HTR-8/SVneo (cell line): ENCODE measurements at places on chromosomes 4 and X.

DNA sequence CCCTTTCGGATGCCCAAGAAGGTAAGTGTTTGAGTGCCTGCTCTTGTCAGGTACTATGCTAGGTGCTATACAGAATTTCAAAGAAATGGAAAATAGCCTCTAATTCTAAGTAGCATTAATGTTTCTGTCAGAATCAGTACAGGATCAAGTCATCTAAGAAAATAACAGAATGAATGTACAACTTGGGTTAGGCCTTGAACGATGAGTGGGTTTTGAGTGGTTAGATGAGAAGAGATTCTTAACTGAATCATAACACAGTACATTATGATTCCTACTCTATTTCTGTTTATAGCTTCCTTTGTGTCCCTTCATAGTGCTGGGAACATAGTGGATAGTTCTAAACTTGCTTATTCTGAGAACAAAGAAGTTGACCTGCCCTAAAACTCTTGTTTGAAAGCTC lies 253.9 kb downstream of the GLUD2 start:
- no peak for DNase-seq

DNA sequence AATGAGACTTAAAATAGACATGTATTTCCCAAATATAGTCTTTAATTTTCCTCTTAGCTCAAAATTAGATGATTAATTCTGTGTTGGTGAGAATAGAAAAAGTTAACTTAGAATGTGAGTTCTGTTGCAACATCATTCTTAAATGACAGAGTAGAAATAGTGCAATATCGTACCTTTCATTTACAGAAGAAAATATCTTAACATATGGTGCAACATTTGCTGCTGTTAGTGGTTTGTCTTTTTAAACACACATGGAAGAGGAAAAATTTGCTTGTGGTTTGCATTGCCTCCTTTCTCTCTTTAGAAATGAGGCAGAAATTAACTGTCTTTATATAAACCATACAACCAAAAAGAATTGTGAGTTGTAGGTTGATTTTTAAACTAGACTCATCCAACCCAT lies 39.3 kb upstream of the FHDC1 start:
- DNase-seq = no peak

DNA sequence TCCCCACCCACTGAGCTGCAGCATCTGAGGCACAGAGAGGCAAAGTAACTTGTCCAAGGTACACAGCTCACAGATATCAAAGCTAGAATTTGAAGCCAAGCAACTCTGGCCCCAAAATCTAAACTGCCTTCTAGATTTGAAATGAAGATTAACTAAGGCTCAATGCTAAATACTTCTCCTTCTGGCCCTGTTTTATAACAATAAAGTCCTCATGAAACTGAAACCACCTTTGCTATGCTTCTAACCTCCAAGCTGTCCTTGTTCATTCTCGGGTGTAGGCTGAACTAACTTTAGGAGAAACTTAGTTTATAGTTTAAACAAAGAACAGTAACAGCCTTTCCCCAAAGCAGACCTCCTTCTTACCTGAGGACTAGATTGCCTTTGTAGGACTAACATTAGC lies 93.6 kb downstream of the DCTD start:
- no peak for DNase-seq

DNA sequence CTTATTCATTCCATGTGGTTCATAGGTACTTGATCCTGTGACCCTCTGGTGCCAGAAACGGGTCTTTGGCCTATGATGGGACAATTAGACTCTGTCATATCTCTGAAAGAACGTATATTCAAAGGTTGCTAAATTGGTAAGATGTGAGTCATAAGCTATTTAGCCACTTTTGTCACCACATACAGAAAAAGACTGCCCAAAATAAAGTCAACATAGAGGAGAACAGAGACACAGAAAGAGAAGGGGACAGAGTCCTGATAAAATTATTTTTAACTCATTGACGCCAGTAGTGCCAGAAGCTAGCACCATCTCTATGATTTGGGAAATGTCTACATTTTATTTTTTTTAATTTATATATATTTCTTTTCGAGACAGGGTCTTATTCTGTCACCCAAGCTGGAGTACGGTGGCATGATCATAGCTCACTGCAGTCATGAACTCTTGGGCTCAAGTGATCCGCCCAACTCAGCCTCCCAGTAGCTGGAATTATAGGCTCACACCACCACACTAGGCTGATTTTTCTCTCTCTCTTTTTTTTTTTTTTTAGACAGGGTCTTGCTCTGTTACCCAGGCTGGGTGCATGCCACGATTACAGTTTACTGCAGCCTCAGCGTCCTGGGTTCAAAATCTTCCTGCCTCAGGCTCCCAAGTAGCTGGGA lies 92.1 kb upstream of the COX18 start:
- no peak for DNase-seq

- no peak for DNase-seq
These were observed 40.1 kb downstream of the WWC2 start for GRCh38 chr4:183139058-183139750.

GRCh38 chr4:132240081-132240480 lies 909.0 kb upstream of the PCDH10 start:
- no peak for DNase-seq

GRCh38 chr4:146790515-146790914 lies 151.8 kb downstream of the POU4F2 start:
- DNase-seq = no peak

DNA sequence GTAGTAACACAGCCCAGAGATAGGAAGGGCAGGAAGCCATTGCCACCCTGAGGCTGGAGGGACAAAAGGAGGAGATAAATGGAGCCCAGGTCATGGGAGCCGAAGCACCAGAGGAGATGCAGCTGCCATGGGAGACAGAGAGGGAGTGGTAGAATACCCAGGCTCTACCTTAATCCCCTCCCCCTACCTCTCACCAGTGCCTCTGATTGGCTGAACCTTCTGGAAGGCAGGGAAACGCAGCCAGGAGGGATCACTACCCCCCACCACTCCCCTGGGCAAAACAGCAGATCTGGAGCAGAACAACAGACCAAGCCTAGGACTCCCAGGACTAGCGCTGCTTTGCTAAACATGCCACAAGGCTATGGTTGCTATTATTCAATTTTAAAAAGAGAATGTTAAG lies 114.2 kb downstream of the ZNF827 start:
- no peak for DNase-seq

DNA sequence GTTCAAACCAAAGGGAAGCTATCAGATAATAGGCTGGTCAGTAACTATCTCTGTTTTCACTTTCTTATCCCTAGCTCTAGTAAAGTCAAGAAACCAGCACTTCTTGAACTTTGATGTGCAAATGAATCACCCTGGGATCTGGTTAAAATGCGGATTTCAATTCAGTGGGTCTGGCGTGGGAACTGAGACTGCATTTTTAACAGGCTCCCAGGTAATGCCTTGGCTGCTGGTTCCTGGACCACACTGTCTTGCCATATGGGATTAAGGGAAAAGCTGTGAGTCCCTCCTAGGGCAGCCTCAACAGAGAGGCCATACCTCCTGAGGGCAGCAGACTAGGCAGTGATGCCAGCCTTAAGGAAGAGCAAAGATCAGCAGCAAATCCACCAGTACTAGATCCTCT lies 1.7 kb downstream of the RNF175 start:
- no peak for DNase-seq

GRCh38 chr4:169184236-169184635 lies 86.5 kb downstream of the SH3RF1 start:
- DNase-seq = no peak

- no peak for DNase-seq
These were observed 448.9 kb upstream of the AMOT start for GRCh38 chrX:113289503-113289902.

GRCh38 chrX:136143711-136144110 lies 3.6 kb upstream of the FHL1 start:
- DNase-seq = no peak

GRCh38 chr4:83255584-83255983 lies 29.0 kb downstream of the COQ2 start:
- DNase-seq = peak; percentile 63

DNA sequence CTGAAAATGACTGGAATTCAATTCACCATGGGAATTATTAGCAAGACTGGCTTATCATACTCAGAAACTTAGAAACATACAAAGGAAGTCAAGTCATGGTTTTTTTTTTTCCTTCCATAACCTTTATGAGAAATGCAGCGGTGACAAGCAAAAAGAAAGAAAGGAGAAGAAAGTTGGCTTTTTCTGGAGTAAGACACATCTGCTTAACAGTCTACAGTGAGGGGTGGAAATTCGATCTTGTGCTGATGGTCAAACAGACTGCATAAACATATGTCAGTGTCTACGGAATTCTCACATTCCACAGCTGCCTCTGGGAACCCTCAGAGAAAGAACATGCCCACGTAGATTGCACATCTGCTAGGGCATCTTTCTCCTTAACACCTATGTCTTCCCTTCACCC lies 54.6 kb downstream of the PROM1 start:
- DNase-seq = peak; percentile 25

DNA sequence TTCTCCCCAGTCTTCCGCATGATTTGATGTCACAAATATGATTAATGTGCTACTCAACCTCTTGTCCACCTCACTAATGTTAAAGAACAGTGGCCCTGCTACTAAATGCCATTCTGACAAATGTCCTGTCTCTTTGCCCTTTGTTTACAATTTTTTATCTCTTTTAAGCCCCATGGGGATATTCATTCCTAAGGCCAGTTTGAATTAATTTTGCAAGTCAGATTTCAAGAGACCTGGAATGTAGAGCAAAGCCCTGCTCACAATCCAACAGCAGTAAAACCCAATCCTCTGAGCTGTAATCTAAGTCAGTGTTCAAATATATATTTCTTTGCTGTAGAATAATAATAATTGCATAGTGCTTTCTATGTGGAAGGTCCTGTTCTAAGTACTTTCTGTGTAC lies 81.2 kb downstream of the LDB2 start:
- DNase-seq = no peak

DNA sequence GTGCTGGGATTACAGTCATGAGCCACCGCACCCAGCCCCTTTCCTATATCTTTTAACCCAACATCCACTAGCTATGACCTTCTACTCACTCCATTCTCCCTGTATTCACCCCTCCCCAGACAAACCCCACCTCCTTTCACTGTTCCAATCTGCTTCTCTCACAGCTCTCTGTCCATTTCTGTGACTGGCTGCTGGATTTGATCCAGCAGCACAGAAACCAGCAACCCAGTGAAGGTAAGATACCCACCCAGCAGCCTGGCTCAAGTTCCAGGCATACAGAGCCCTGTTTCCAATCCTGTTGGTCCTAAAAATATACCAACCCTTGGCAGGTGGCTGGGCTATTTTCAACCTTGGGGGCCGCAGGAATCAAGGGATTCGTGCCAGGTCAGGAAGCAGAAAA lies 56.9 kb upstream of the SMIM10 start:
- DNase-seq = no peak

GRCh38 chrX:129452523-129452922 lies 70.8 kb downstream of the SMARCA1 start:
- no peak for DNase-seq

GRCh38 chr4:166308647-166309046 lies 435.6 kb downstream of the TLL1 start:
- no peak for DNase-seq

DNA sequence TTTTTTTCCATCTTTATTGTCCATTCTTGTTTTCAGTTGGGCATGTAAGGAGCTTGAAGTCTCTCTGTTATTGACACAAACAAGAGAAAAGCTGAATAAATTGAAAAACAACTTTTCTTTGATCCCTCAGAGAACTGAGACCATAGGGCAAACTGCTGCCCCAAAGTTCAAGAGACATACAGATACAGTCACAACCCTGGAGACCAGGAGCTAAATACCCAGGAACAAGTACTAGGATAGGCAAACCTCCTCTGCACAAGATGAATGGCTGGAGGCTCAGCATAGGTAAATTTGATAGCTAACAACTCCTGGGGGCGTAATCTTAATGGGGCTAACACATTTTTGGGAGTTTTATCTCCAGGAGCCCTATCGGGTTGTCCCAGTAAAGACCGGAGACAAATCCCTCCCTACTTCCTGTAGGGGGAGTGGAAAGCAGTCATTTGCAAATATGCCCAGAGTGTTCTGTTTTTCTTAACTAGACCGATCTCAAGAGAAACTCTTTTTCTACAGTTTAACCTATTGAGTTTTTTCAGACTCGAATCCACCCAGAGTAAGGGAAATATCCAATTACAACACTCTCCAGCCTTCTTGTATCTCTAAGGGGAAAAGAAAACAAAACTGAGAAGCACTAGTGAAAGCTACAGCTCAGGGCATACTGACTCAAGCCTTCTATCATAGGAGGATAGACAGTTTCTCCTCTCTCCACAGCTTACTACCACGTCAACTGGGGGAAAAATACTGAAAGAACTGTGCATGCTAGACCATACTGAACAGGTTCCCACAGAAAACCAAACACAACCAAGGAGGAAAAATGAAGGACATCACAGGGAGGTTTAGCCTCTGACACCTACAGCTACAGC lies 23.1 kb downstream of the MAGEA8 start:
- no peak for DNase-seq

GRCh38 chrX:129007631-129008030 lies 515.7 kb downstream of the SMARCA1 start:
- no peak for DNase-seq

DNA sequence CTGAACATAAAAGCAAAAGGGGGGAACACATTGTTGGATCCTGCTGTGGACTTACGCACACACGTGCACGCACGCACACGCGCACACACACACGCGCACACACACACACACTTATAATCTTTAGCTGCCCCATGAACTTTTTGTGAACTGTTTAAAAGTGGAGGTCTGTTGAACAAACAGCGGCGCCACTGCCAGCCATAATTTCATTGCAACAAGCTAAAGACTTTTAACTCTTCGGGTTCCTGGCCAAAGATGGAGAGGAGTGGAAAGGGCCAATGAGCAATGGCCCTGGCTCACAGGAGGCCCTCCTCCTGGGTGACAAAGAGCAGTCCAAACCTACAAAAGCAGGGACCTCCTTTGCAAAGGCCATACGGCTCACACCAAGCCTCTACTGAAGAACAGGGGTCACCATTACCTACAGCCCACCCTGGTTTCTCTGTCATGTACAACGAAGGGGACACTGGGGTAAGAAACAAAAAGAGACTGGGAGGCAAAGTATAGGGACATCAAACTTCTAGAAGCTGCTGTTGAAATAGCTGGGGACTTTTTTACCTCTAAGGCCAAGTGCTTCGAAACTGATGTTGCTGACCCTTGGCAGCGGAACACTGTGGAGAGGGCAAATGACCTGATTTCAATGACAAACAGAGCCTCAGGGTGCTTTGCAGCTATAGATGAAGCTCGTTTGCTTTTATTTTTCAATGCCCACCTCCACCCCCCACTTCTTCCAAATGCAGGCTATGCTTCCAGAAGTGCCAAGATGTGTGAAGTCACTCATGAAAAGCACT lies 16.7 kb downstream of the BCOR start:
- no peak for DNase-seq

DNA sequence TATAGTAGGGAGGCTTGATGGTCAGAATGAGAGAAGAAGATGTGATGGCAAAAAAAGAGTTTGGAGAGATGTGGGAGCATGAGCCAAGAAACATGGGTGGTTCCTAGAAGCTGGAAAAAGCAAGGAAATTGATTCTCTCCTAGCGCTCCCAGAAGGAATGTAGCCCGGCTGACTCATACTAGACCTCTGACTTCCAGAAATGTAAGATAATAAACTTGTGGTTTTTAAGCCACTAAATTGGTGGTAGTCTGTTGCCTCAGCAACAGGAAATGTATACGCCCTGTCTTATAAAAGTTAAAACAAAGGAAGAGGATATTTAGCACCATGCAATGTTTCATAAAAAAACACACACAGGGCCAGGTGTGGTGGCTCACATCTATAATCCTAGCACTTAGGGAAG lies 182.7 kb upstream of the PCDH7 start:
- DNase-seq = peak; percentile 49

- DNase-seq = peak; percentile 2
These were observed 96.5 kb upstream of the ESX1 start for GRCh38 chrX:104351173-104351769.

GRCh38 chr4:8128100-8128856 lies 30.3 kb downstream of the ABLIM2 start:
- DNase-seq = no peak
